ENCODE measurements at places on chromosomes 5 and 9. TPM values are rescaled to one million over a fixed set of nuclear protein-coding genes. Genes with fewer than 3 reads are reported as not detected.

ZNF462 gene
- total RNA-seq: 101 TPM

NR5A1 gene
- total RNA-seq: 0.39 TPM

FBXW2 gene
- 59.8 TPM for total RNA-seq

DNA sequence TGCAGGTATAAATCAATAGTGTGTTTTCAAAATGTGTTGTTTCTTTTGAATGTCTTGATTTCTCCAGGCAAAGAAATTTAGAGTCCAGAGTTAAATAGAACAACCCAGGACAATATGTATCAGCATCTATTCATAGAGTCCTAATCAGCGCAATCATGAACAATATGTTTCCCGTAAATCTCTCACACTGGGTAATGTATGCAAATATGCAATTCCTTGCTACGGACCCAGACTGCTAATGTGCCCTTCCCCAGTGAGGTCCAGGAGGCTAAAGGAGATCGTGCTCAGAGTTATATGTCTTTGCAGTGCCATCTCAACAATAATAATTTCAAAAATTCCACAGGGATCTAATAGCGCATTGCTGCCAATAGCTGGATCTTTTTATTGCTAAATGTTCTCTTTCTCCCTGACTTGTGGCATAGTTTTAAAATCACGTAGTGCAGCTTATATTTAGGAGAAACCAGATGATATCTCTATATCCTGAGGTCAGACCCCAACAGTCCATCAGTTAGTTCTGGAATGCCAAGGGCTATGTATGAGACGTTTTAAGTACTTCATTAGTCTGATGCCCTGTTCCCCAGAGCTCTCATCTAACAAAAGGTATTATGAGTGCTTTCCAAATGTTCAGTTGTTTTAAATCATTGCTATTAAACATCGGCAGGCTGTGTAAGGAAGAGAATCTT lies 145.1 kb downstream of the MARCHF11 start:
- no peaks in the 10 kb centered on the region for H3K27me3 ChIP-seq
- H3K4me3 ChIP-seq: no peak overlapping the region
- H3K36me3 ChIP-seq: no peaks in the 10 kb centered on the region
- DNase-seq: no peak

DNA sequence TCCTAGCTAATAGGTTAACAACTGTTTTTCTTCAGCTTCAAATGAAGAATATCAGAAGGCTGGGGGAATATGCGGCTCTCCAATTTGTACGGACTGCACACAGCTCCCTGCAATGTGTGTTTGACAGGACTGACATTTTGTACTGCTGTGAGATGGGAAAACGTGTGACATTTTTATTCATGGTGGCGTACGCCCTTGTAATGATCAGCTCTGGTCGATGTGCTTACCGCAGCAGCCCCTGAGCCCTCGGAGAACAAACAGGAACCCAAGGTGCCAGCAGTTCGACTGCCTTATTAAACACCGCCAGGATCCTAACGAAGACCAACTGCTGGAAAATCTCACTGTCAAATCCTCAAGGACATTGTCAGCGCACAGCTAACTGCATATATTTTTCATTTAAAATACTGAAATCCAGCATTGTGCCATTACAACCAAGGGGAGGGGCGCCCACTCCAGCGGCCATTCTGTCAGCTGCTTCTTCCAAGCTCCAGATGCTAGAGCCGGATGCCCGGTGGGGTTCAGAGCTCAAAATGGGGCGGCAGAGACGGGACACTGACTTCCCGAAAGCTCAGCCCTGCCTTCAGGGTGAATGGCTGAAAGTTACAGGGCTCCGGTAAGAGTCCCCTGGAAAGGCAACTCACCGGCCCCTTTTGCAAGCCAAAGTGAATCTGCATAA lies 66.8 kb downstream of the CRB2 start:
- no peak overlapping the region for H3K27ac ChIP-seq
- H3K36me3 ChIP-seq: 0 out of 2 replicates have a peak, but pooled peaks cover 2% of the 10 kb centered on the region
- H3K4me3 ChIP-seq: no peak overlapping the region
- H3K27me3 ChIP-seq: no peaks in the 10 kb centered on the region

GRCh38 chr5:18142831-18143230 lies 508.6 kb downstream of the TAF11L14 start:
- H3K27me3 ChIP-seq: no peaks in the 10 kb centered on the region
- DNase-seq: no peak
- H3K27ac ChIP-seq: no peak overlapping the region
- no peak overlapping the region for H3K4me3 ChIP-seq
- H3K4me1 ChIP-seq: no peaks in the 10 kb centered on the region
- H3K36me3 ChIP-seq: peaks cover 18% of the 10 kb centered on the region

DNA sequence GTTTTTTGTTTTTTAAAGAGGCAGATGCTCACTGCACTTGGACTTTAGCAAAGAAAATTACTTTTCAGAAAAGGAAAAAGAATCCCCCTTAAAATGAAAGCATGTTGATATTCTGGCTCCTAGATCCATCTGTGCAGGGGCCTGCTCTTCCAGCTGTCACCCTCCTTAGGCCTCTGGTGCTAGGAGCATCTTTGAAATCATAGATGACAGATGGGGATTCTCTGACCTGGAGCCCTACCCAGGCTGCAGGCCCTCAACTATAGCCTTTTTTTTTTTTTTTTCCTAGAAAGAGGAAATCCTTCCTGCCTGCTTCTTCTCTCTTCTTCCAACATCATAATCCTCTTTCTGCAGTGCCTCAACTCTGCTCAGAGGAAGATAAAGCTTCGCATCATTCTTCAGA lies 16.3 kb upstream of the DCP2 start:
- H3K36me3 ChIP-seq: no peaks in the 10 kb centered on the region
- DNase-seq: no peak
- no peak overlapping the region for H3K4me3 ChIP-seq
- H3K27me3 ChIP-seq: no peaks in the 10 kb centered on the region
- peaks cover 24% of the 10 kb centered on the region for H3K4me1 ChIP-seq

- H3K36me3 ChIP-seq: no peaks in the 10 kb centered on the region
- H3K4me3 ChIP-seq: no peak overlapping the region
- DNase-seq: no peak
- H3K4me1 ChIP-seq: peaks cover 12% of the 10 kb centered on the region
- H3K27ac ChIP-seq: no peak overlapping the region
These were observed 51.4 kb upstream of the CAST start for GRCh38 chr5:96610747-96611146.

- no peaks in the 10 kb centered on the region for H3K27me3 ChIP-seq
- no peaks in the 10 kb centered on the region for H3K36me3 ChIP-seq
- DNase-seq: no peak
- H3K4me3 ChIP-seq: no peak overlapping the region
These were observed 444.1 kb upstream of the TLE4 start for GRCh38 chr9:79127661-79128060.

GRCh38 chr5:167944121-167944852 lies 347.2 kb upstream of the WWC1 start:
- no peak for DNase-seq
- H3K4me3 ChIP-seq: no peak overlapping the region
- peaks cover 5% of the 10 kb centered on the region for H3K4me1 ChIP-seq
- H3K27ac ChIP-seq: no peak overlapping the region
- H3K27me3 ChIP-seq: no peaks in the 10 kb centered on the region

- no peak overlapping the region for H3K4me3 ChIP-seq
- peaks cover 31% of the 10 kb centered on the region for H3K4me1 ChIP-seq
- no peak for DNase-seq
- no peak overlapping the region for H3K27ac ChIP-seq
These were observed 114.4 kb downstream of the SLC28A3 start for GRCh38 chr9:84226126-84226525.

- H3K4me1 ChIP-seq: peaks cover 4% of the 10 kb centered on the region
- no peaks in the 10 kb centered on the region for H3K27me3 ChIP-seq
- peak overlapping the region; percentile 32 for H3K4me3 ChIP-seq
- no peak for DNase-seq
- no peak overlapping the region for H3K27ac ChIP-seq
- no peaks in the 10 kb centered on the region for H3K36me3 ChIP-seq
These were observed 50.2 kb upstream of the SLC30A5 start for GRCh38 chr5:69043655-69043996.

All from WTC11 (cell line).